ENCODE measurements at places on chromosomes 1 and 21.

DNA sequence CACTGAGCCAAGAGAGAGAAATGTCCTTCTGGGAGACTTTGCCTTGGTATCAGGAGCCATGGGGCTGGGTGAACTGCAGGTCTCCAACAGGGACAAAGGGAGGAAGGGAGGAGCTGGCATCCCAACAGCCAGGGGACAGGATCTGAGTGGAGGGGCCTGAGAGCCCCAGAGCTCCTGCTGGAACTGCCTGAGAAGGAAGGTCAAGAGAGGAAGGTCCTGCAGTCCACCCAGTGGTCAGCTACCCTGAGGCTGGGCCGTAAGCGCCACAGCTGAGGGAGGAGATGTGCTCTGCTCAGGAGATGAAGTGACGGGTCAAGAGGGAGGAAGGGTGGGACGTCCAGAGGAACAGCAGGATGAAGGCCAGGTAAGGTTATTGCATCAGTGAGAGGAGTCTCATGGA, 7.5 kb upstream of the CLEC20A start:
- DNase-seq, result no peak

DNA sequence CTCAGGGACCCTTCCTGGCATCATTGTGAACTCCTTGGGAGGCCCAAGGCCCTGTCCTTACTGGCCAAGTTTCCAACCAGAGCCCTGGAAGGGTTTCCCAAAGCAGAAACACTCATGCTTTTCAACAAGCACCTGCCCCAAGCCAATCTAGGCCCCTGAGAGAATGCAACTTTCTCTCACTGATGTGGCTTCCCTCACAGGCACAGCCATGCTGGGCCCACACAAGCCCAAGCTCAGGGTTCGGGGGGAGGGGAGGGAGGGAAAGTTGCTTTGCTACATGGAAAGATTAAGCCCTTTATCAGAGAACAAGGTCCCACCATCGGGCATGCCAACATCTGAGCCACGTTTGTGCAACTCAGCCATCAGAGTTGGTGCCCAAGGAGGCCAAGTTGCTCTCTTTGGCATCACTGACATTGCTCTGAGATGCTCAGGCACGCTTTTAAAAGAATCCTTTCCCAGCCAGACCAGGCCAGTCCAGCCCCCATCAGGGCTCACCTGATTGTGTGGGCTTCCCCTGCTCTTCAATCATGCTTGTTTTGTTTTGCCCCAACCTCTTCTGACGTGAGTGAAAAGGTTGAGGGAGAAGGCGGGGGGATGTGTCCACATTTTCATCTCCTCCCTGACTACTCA, 43.5 kb downstream of the RIMS3 start:
- DNase-seq, result no peak

GRCh38 chr1:66445492-66446181, 88.3 kb upstream of the SGIP1 start:
- DNase-seq, result no peak

DNA sequence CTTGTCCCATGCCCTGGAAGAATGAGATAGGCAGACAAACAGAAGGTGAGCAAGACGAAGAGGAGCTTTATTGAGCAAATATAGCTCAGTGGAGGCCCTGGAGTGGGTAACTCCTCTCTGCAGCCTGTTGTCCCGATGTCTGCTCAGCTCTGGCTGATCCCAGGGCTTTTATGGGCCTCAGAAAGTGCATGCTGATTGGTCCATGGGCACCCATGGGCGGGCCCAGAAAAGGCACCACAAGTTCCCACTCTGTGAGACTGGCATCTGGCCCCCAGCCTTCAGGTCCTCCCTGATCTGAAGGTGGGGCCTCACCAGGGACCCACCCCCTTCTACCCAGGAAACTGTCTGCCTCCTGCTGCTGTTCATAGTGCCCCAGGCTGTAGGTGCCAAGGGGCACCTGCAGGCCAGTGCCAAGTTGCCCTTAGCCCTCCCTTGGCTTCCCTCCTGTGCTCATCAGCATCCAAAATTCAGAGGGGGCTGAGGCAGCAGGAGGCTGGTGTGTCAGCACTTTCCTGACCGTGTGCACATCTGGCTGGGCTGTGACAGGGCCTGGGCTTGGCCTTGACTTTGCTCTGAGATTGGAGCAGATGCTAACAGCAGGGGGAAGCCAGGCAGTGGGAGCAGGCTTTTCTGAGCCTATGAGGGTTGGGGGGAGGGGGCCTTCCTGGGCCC, 35.4 kb downstream of the ACTL8 start:
- no peak for DNase-seq

DNA sequence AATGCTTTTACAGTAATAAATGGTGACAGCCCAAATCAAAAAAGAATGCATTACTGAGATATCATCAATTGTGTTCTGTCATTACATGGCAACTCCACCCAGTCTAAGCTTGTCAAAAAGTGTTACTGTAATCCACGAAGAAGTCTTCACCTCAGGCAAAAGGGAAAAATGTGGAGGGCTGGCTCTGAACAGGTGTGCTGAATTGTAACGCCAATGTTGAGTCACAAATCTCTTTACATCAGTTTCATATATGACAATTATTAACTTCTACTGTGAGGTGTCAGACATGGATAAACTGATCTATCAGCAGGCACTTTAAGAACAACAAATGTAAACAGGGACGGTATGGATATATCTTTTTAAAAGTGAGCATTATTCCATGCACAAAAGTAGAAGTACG, 98.5 kb upstream of the DMRTA2 start:
- DNase-seq, result no peak

DNA sequence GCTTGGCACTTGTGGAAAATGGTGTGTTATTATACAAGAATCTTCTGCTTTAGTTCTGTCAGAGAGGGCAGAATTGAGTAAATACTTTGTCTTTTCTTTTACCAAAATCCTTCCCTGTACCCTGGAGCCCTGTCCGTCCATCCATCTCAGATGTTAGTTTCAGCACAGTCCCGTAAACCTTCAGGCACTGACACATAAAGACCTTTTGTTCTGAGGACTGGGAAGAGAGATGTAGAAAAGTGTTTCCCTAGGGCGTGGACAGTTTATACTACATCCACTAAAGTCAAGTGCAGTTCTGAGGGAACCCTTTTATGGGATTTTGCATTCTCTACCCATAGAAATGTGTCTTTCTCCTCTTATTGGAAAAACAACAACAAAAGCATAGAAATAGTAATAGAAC, 162.4 kb downstream of the PDE4B start:
- no peak for DNase-seq

GRCh38 chr21:16455526-16455925, 725.7 kb downstream of the USP25 start:
- DNase-seq, result no peak

GRCh38 chr1:983798-984475, 2.0 kb upstream of the PERM1 start:
- DNase-seq, result peak; percentile 10

- no peak for DNase-seq
These were observed 293.7 kb downstream of the RGS7 start for GRCh38 chr1:241063276-241063675.

DNA sequence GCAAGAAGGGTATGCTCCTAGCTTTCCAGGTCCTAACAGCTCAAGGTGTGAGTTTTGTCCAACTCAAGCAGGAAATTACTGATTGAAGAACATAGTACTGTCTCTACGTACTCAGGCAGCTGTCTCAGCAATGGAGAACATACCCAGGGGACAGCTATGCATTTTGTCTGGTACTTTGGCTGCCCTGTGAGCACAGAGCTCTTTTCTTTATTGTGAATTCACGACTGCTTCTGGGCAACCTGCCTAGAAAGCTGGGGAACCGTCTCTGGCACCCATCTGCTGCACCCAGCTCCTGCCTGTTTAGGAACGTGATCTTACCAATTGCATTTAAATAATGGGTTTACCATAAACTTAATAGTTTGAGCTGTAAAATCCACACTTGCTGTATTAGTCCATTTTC, 258.1 kb downstream of the HHAT start:
- no peak for DNase-seq
